ENCODE measurements at places on chromosomes 7 and 10.
A peak's percentile ranks its signal among the peaks of the same experiment; 100 is the strongest.

DNA sequence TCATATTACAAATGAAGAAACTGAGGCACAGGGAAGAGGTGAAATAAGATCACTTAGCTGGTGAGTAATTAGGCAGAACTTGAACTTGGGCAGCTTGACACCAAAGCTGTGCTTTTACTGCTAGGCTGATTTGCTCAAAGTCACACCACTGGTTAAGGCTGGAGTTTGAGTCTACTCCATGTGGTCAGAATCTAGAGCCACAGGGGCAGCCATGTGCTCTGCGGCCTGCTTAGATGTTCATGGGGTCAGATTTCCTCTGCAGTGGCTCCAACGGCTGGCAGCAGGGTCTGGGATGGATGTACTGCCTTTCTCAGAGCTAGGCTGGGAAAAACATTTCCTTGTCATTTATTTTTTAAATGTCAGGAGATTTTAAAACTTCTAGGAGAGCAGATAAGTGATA lies 417.5 kb downstream of the KCNMA1 start:
- no peak for DNase-seq

- no peak for DNase-seq
Measured at GRCh38 chr7:39317107-39317506, 249.1 kb upstream of the YAE1 start.

DNA sequence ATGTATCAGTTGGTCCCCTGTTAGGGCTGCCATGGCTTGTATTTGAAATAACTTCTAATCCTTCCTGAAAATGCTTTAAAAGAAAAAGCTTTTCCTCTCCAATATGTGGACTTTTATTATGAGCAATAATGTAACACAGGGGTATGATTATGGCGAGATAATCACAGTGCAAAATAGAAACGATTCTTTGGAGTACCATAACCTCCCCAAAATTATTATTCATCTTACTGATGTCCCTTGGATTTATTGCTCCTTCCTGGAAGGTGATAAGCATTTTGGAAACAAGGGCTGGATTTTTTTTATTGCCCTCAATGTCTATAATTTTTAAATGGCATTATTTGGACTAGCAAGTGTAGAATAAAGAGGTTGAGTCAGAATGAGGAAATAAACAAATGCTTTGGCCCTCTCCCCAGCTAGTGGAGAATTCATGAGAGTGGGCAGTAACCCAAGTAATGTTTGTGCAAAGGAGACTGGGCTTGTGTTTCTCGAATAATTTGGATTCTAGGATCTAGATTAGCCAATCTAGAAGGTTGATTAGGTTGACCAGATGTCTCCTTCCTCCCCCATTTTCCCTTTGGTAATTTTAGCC lies 403.9 kb upstream of the CELF2 start:
- DNase-seq: no peak

DNA sequence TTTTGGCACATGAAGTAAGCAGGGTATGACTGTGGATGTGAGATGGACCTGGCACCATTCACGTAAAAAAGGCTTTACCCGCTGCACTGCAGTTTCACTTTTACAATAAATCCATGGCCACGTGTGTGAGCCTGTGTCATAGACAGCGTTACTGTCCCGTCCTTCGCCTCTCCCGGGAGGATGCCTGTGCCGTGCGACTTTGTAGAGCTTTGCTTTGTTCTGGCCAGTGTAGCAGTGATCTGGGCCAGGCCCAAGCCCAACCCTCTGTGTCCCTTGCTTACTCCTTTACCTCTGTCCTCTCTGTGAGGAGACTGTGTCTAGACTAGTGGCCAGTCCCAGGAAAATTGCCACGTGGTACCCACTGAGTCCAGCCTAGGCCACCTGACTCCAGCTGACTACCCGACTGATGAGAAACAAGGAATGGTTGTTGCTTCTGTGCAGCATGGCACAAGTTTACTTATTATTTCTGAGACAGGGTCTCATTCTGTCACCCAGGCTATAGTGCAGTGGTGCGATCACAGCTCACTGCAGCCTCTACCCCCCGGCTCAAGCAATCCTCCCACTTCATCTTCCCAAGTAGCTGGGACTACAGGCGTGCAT lies 48.1 kb downstream of the JAKMIP3 start:
- peak; percentile 0 for DNase-seq

DNA sequence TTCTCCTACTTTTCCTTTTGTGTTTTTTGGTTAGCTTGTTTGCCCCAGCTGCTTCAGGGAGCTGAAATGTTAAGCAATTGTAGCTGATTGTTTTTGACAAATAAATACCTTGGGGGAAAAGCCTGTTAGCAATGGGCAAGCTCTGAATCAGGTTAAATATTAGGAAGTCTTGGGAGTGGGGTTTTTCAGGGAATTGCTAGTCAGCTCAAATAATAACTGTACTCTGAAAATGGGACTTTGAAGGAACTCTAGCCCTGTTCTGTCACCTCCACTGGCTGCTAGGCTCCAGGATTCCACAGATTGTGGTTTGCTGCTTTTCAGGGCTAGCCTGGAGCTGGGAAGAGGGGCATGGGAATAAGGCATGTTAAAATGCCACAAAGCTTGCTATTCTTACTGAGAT lies 39.5 kb downstream of the ADK start:
- no peak for DNase-seq

DNA sequence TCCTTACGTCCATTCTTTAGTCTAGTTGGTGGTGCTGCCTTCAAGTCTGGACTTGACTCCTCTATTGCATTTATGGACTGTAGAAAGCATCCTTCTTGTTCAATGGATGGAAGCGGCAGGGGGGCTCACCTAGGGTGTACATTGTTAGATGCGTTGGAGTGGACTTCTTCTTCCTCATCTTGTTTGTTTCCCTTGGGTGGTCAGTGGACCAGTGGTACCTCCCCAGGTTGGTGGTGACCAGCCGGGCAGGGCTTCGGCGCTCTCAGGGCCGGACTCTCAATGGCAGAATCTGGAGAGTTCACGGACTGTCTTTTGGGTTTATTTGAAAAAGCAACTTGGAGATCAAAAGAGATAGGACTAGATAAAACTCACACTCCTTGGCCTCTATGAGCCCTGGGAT lies 6.2 kb upstream of the BTBD16 start:
- no peak for DNase-seq

- DNase-seq: no peak
Measured at GRCh38 chr10:8042721-8043568, 11.5 kb upstream of the GATA3 start.

DNA sequence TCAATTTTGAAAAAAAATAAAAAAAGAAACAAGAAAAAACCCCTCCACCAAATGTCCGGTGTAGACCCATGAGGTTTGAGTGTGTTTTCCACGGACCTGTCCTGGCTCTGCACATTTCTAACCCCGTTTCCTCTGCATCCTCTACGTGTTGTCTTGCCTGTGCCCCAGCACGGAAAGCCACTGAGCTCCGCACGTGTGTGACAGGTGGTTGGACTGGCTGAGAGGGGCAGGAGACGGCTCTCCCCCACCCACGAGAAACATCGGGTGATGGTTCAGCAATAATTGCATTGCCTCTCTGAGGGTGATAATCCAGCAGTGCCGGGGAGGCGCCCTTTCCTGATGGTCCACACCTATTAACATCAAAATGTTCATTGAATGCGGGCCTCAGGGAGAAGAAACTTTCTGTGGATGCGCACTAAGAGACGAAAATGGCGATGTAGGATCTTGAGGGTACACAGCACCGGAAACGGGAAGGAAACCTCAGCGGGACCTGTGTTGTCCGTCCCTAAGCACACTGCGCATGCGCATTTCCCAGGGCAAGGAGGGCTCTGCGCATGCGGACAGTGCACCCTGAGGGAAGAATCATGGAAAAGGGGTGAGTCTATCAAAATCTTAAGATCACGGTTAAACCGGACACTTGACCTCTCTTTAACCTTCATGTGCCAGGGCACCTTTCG lies 470.1 kb upstream of the ADARB2 start:
- no peak for DNase-seq

GRCh38 chr7:123662755-123663154 lies 7.1 kb downstream of the LMOD2 start:
- DNase-seq: no peak

DNA sequence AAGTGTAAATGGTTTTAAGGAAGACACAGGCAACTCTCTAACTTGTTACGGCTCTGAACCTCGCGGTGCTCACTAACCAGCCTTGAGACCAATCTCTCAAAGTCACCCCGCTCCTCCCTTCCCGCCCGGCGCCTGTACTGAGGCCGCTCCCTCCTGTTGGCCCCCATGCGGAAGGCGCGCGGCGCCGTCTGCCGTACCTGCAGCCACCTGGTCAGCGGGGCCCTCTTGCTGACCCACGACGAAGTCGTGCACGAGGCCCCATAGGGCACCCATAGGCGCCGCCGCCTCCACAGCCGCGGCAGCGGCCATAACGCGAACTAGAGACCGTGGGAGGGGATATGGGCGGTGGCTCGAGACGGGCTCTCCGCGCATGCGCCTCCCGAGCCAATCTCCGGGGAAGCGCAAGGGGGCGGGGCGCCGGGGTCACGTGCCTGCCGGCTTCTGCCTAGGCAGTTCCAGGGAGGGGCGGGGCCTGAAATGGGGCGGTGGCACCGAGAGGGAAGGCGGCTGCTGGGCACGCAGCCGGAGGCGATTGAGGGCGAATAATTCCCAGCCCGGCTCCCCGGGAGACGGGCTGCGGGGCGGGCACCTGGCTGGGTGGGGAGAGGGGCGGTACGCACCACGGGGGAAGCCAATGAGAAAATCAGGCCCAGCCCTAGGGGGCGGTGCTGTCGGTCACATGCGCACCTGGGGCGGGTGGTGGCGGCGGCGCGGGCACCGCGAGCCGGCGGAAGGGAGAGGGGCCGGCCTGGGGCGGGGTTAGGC lies at the start of gene MMS19:
MMS19 (minus strand) TSS at position 347 of the 765 bp plus-strand sequence; CDS start at position 309, 38 bp downstream.
- DNase-seq: peak; percentile 100

GRCh38 chr10:133614830-133615580 lies 11.6 kb downstream of the FRG2B start:
- DNase-seq: no peak

- DNase-seq: no peak
Measured at GRCh38 chr7:128963327-128963757, 25.6 kb downstream of the IRF5 start.

DNA sequence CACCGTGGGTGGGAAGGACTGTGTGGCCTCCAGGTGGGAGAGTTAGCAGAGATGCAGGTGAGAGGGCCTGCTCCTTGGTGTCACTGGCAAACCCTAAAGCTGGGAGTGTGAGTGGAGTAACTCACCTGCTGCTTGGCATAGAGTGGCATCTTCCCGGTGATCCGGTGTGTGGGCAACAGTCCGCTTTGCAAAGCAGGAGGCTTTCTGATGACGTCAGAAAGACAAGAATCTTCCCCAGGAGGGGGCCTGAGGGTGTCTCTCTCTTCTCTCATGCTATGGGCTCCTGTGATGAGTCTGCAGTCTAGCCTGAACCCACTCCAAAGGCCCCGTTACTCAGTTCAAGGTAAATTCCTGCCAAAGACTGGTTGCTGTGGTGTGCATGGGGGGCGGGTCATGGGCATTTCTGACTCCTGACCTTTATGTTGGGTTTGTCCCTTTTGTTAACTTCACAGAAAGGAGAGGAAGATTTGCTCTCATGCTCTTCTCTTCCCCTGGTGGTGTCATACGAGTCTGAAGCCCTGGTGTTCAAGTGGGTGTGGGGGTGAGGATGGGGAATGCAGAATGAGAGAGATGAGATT lies 187.9 kb downstream of the GATA3 start:
- no peak for DNase-seq

- no peak for DNase-seq
Measured at GRCh38 chr10:60654813-60655464, 123.3 kb upstream of the CDK1 start.

- no peak for DNase-seq
Measured at GRCh38 chr7:102082693-102083368, 203.8 kb upstream of the SH2B2 start.

GRCh38 chr10:86295791-86296190 lies 70.8 kb downstream of the GRID1 start:
- DNase-seq: no peak

- no peak for DNase-seq
Measured at GRCh38 chr7:50807026-50807730, 24.5 kb upstream of the GRB10 start.

DNA sequence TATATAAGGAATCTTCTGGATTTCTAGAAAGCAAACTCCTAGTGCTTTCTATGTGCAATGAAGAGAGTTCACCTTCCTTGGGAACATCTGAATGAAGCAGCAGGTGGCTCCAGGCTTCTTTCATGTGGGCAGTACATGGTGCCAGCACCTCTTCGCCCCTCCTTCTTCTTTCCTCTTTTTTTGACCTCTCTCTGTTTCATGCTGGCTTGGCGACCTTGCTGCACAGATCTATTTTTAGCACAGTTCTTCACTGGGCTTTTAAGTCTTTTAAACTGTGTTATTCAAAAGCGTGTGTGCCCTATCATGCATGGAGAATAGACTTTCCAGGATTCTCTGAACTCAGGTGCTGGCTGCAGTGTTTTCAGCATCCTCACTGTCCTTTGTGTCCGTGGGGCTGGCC lies 400.3 kb upstream of the PRKCQ start:
- no peak for DNase-seq

DNA sequence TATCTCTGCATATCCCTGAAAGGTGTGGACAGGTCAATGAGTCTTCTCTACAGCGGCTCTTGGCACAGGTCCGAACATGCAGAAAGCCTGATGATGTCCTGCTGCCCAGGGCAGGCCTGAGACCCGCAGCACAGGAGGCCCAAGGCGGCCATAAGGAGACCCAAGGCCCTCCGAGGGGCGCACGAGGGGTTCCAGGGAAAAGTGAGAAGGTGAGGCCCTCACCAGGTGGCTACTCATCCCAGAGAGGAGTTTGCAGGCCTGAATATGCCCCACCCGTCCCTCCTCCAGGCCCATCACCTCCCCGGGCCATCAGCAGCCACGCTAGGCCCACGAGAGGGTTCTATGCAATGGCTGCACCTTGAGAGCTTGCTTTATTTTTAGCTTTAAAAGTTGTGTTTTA lies 173.4 kb upstream of the RHEB start:
- no peak for DNase-seq

GRCh38 chr10:104526188-104526587 lies 114.9 kb upstream of the SORCS3 start:
- DNase-seq: no peak

GRCh38 chr7:99831595-99831994 lies 3.8 kb downstream of the CYP3A43 start:
- no peak for DNase-seq

DNA sequence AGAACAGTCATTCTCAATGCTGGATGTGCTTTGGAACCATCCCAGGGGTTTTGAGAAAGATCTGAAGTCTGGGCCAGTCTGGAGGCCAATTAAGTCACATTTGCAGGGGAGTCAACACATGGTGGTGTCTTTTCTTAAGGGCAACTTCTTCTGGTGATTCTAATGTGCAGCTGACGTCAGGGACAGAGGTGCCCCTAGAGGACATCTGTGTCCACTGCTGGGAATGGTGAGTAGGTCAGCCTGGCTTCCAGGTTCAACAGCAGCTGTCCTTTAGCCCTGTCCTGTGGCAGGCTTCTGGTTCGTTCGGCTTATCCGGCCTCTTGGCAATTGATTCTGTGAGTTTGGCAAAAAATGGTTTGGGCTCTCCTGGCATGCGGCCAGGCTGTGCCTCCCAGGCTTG lies 269.7 kb upstream of the HABP2 start:
- DNase-seq: no peak
